ENCODE measurements at places on chromosomes 4 and X. TPM values are rescaled to one million over a fixed set of nuclear protein-coding genes. Genes with fewer than 3 reads are reported as not detected.

DNA sequence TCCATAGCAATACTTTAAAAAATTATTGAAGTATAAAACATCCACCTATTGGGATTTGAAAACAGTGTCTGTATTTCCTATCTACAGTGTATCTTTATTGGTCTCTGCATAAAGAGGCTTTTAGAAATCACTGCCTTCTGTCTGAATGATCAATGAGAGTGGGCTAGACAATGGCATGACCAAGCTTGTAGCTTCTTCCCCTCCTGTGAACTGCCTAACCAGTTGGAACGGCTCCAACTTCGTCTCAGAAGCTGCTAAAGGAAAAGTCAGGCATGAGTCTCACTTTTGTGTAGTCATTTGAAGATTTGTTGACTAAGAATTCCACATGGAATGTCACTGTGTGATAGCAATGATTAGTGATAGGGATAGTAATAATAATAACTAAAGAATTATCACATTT, 64.2 kb downstream of the INTS12 start:
- H3K27ac ChIP-seq: no peak overlapping the region
- peaks cover 17% of the 10 kb centered on the region for H3K27me3 ChIP-seq
- no peak for DNase-seq
- H3K4me3 ChIP-seq: no peak overlapping the region
- H3K36me3 ChIP-seq: no peaks in the 10 kb centered on the region

DCLK2 gene
- total RNA-seq: not detected

GRCh38 chr4:89438102-89438831, 130.7 kb upstream of the GPRIN3 start:
- H3K27me3 ChIP-seq: no peaks in the 10 kb centered on the region
- H3K4me1 ChIP-seq: peaks cover 18% of the 10 kb centered on the region
- DNase-seq: peak; percentile 36
- no peaks in the 10 kb centered on the region for H3K36me3 ChIP-seq
- peak overlapping the region; percentile 65 for H3K27ac ChIP-seq

DNA sequence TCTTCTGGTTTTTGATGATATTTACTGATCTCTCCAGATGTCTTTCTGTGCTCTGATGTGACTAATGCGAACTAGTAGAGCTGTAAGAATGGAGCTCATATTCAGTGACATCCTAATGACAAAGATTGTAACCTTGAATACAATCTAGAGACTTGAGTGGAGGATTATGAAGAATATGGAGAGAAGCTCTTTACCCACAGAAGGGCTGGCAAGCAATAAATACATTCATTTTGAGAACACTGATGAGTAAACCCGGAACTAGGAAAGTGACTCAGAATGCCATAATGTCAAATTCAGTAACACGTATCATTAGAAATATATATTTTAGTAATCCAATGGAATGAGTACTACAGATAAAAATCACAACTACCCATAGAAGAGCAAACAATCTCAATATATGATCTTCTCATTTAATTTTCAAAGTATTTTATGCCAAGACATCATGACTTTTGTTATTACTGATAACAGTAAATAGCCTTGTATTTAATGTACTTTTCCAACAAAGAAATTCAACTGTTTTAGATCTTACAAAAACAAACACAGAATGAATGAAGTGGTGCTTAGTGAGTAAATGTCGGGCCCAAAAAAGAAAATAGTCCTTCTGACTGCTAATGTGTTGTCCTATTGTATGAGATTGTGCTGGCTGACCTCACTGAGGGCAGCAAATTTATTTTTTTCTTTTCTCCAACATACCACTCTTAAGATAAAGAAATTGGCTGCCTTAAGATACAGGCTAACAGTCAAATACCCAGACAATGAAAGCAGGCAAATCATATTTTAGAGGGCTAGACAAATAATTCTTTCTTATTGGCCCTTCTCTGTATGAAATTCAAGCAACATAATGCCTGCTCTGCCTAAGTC, 49.2 kb upstream of the HDAC8 start:
- DNase-seq: no peak
- peaks cover 33% of the 10 kb centered on the region for H3K36me3 ChIP-seq
- peak overlapping the region; percentile 91 for H3K27ac ChIP-seq
- peaks cover 14% of the 10 kb centered on the region for H3K4me1 ChIP-seq
- no peak overlapping the region for H3K4me3 ChIP-seq

GRCh38 chrX:1273896-1274295, 5.3 kb downstream of the CSF2RA start:
- H3K36me3 ChIP-seq: no peaks in the 10 kb centered on the region
- no peak overlapping the region for H3K27ac ChIP-seq
- DNase-seq: no peak

- H3K4me1 ChIP-seq: no peaks in the 10 kb centered on the region
- DNase-seq: no peak
- peaks cover 27% of the 10 kb centered on the region for H3K27me3 ChIP-seq
- no peak overlapping the region for H3K4me3 ChIP-seq
- no peaks in the 10 kb centered on the region for H3K36me3 ChIP-seq
Measured at GRCh38 chrX:23341452-23341851, 6.8 kb downstream of the PTCHD1 start.

CYLC1 gene
- total RNA-seq: not detected

GRCh38 chr4:82644734-82645126, 82.9 kb upstream of the TMEM150C start:
- DNase-seq: no peak

GRCh38 chr4:141027421-141027820, 105.8 kb downstream of the RNF150 start:
- no peaks in the 10 kb centered on the region for H3K36me3 ChIP-seq
- DNase-seq: no peak
- H3K27me3 ChIP-seq: no peaks in the 10 kb centered on the region
- no peaks in the 10 kb centered on the region for H3K4me1 ChIP-seq

CYP4V2 gene
- total RNA-seq: 6.9 TPM

- no peaks in the 10 kb centered on the region for H3K27me3 ChIP-seq
- no peak overlapping the region for H3K4me3 ChIP-seq
- DNase-seq: no peak
- no peaks in the 10 kb centered on the region for H3K36me3 ChIP-seq
Measured at GRCh38 chr4:86831262-86832130, 17.7 kb downstream of the SLC10A6 start.

- DNase-seq: no peak
- no peaks in the 10 kb centered on the region for H3K36me3 ChIP-seq
- H3K4me3 ChIP-seq: no peak overlapping the region
- no peak overlapping the region for H3K27ac ChIP-seq
Measured at GRCh38 chr4:113317523-113317922, 268.1 kb downstream of the ANK2 start.

DNA sequence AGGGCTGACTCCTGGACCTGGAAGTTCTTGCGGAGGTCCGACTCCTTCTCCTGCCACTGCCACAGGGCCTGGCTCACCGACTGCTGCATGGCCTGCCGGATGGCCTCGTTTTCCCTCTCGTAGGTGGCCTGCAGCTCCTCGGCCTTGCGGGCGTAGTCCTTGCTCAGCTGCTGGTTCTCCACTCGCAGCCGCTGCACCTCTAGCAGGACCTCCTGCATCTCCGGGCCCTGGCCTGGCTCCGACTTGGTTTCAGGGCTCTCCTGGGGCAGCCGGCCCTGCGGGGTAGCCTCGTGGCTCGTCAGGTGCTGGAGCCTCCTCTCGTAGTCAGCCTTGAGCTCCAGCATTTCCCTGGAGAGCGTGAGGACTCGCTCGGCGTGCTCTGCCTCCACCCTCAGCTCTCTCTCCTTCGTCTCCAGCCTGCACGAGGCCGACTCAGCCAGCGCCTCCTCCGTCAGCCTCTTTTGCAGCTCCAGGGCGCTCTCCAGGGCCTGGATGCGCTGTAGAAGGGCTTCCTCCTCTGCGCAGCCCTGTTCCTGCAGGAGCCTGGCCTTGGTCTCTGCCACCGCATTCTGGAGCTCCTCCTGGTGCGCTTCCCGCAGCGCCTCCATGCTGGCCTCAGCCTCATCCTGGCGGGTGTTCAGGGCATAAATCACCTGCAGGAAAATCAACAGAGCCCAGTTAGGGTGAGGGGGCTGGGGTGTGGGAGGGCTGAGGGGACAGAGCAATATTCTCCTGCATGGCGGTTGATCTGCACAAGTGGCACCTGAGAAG, 72.2 kb downstream of the FAM184B start:
- H3K4me3 ChIP-seq: no peak overlapping the region
- no peaks in the 10 kb centered on the region for H3K27me3 ChIP-seq
- H3K27ac ChIP-seq: no peak overlapping the region
- no peak for DNase-seq

ARMCX2 gene
- 15.6 TPM for total RNA-seq

DNA sequence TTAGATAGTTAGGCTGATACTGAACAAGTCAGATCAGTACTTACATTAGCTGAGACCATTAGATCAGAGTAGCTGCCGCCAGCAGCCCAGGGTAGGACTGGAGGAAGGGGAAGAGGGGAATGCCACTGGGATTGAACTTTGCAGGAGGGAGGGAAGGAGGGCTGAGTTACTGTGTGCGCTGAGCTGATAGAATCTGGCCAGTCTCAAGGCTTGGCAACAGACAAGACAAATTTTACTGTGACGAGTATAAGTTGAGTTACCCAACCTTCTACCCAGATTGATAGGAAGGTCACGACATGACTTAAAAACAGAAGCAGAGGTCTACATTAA, 372.1 kb downstream of the OPHN1 start:
- no peaks in the 10 kb centered on the region for H3K36me3 ChIP-seq
- no peak overlapping the region for H3K27ac ChIP-seq
- no peak for DNase-seq
- no peaks in the 10 kb centered on the region for H3K27me3 ChIP-seq

DNA sequence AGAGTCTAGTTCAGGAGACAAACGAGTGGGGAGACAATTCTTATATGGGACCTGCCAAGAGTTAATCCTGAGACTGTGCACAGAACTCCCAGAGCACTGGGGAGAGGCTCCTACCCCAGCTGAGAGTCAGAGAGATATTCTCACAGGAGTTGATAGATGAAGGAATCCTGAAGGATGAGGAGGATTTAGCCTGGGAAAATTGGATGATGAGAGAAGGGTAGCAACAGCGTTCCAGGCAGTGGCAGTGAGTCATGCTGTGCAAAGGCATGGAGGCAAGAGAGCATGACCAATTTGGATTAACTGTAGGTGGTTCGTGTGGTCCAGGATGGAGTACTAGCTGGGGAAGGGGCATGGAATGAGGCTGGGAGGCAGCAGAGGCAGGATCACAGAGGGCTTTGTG, 318.6 kb downstream of the LDB2 start:
- H3K27ac ChIP-seq: no peak overlapping the region
- no peak for DNase-seq
- H3K4me3 ChIP-seq: no peak overlapping the region
- no peaks in the 10 kb centered on the region for H3K4me1 ChIP-seq

- H3K4me1 ChIP-seq: peaks cover 11% of the 10 kb centered on the region
- H3K27me3 ChIP-seq: peaks cover 4% of the 10 kb centered on the region
- H3K4me3 ChIP-seq: no peak overlapping the region
- H3K27ac ChIP-seq: no peak overlapping the region
Measured at GRCh38 chr4:99447513-99447912, 12.4 kb upstream of the ADH7 start.

DNA sequence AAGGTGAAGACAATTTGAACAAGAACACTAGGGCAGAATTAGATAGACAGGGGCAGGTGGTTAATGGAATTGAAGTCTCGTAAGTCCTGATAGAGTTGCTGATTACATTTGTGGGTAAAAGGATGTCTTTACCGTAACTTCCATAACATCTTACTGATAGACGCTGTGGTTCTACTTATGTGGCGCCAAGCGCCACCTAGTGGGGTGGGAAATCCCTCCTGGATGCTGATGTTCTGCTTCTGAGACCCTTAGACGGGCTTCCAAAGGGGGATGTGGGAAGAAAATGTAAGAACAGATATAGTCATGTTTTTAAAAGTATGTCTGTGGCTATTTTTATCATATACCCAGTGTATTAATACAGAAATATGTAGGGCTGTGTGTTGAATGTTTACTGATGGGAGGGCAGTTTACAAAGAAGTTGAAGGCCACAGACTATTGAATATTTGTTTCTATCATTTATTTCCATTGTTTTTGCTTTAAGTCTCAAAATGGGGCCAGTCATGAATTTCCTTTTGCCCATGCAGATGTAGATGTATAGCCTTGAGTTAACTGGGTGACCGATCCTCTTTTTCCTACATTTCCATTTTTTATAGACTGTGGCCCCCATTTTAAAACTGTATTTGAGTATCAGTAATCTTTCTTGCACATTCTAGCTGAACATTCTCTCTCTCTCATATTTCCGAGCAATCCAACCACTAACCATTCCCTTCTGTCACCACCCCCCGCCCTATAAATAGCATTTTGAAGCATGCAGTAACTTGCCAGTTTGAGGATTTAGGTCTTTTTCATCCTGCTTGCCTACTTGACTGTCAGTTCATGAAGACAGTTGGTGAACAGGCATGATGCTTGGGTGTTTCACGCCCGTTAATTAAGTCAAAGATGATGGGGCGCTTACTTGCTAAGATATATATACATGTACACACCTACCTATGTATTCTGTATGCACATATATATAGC, 12.1 kb upstream of the TLR8 start:
- no peaks in the 10 kb centered on the region for H3K36me3 ChIP-seq
- peaks cover 29% of the 10 kb centered on the region for H3K4me1 ChIP-seq
- no peak overlapping the region for H3K4me3 ChIP-seq
- no peak overlapping the region for H3K27ac ChIP-seq
- H3K27me3 ChIP-seq: no peaks in the 10 kb centered on the region
- DNase-seq: peak; percentile 28

PPEF2 gene
- not detected for total RNA-seq

GRCh38 chr4:244471-244870, 60.8 kb downstream of the ZNF732 start:
- peaks cover 9% of the 10 kb centered on the region for H3K36me3 ChIP-seq
- H3K4me3 ChIP-seq: no peak overlapping the region
- peaks cover 4% of the 10 kb centered on the region for H3K27me3 ChIP-seq
- DNase-seq: peak; percentile 36
- no peak overlapping the region for H3K27ac ChIP-seq

- peaks cover 2% of the 10 kb centered on the region for H3K36me3 ChIP-seq
- no peaks in the 10 kb centered on the region for H3K4me1 ChIP-seq
- H3K4me3 ChIP-seq: no peak overlapping the region
- H3K27ac ChIP-seq: no peak overlapping the region
- H3K27me3 ChIP-seq: peaks cover 11% of the 10 kb centered on the region
Measured at GRCh38 chr4:142016031-142016430, 379.6 kb downstream of the IL15 start.

- no peak overlapping the region for H3K27ac ChIP-seq
- H3K36me3 ChIP-seq: no peaks in the 10 kb centered on the region
- H3K4me1 ChIP-seq: peaks cover 5% of the 10 kb centered on the region
- H3K27me3 ChIP-seq: no peaks in the 10 kb centered on the region
Measured at GRCh38 chrX:154417157-154417556, 5.8 kb downstream of the TAFAZZIN start.

DNA sequence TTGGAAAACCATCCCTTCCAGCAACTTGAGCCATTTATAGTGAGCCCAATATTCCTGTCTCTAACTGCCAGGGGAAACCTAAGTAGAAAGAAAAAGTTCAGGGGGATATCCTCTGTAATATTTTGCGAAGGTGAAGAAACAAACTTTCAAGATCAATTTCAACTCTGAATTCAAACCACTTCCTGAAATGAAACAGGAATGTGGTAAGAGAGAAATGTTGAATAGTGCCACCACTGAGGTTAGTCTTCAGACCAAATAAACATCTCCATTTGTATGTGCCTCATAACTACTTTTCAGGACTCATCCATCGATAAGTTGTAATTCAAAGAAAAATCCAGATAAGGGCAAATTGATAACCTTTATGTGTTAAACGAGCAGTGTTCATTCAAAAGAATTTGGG, 128.7 kb downstream of the GABRB1 start:
- H3K4me1 ChIP-seq: peaks cover 5% of the 10 kb centered on the region
- no peak overlapping the region for H3K4me3 ChIP-seq
- DNase-seq: no peak
- H3K27me3 ChIP-seq: peaks cover 4% of the 10 kb centered on the region

NUDT11 gene
- total RNA-seq: 3.9 TPM

SYTL4 gene
- total RNA-seq: not detected

GRCh38 chr4:72275381-72275780, 243.6 kb downstream of the NPFFR2 start:
- no peaks in the 10 kb centered on the region for H3K36me3 ChIP-seq
- no peak overlapping the region for H3K4me3 ChIP-seq
- H3K27ac ChIP-seq: no peak overlapping the region

CWH43 gene
- total RNA-seq: not detected

Measured in activated naive CD8-positive, alpha-beta T cell treated with anti-CD3 and anti-CD28 coated beads for 36 hours (primary cell).